T-helper 2 cell treated with Interferon-gamma antibody and Interleukin-4, amounts not matched to agents 5 μg/mL and 100 μg/mL, for 36 hours (primary cell): ENCODE measurements at places on chromosomes 7 and 10.

DNA sequence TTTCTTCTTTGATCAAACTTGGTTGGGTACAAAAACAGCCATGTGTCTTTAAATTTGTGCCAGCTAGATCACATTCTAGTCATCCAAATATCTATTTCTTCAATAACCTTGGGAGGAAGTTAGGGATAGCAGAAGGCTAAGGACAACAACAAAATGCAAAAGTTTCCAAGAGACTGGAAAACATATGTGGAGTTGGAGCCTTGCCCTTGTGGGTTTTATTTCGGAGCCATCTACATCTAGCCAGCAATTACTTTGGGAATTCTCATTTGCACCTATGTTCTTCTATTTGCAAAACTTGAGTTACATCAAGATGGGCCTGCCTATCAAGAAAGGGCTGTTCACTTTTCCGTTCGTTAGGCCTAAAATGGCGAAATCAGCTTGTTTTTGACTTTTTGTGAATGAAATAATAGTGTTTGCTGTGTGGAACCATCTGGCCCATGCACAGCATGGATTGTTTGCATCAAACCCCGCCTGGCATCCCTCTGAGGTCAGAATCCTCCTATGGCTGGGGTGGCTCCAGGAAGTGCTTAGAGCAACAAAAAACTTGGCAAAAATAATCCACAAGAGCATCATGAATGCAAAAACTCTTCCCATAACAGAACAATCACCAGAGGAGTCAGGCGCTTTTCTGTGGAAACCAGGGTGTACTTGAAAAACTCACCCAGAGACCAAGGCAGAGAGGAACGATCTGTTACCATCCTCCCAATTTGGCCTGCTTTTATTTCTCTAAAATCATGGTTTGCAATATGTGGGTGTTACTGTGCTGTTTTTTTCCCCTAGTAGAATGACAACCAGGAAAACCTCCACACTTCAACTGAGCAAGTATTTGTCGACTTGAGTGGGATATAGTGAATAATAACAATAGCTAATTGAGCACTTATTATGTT lies 36.2 kb upstream of the XPNPEP1 start:
- DNase-seq: no peak

- no peak for DNase-seq
Observed at GRCh38 chr10:101897633-101898032, 54.0 kb upstream of the KCNIP2 start.

DNA sequence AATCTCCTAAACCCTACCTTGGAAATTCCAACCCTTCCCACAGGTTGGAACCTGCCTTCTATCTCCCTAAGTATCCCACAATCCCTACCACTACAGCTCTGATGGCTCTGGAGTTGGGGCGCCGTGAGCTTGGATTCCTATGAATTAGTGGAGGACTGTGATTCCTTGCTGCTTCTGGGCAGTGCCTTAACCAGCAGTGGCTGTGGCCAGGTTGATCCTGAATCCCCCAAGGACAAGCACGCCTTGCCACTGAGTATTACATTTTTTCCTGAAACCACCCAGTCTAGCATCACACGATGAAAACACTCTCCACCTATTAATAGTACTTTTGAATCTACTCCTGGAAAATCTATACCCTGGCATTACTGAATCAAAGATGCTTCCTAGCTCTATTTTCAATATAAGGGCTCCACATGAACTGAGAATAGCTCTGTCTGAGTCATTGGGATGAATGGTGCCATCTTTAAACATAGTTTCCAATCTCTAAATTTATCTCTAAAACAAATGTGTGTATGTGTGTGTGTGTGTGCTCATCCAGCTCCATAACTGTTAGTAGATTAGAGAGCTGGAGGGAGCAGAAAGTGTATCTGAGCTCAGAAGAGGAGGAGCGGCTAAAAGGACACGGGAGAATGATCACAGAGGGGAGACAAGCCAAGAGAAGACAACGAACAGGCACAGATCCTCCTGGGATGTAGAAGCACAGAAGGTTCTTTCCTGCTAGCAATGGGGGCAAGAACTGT lies 11.9 kb upstream of the INPP5F start:
- DNase-seq: no peak

GRCh38 chr10:17643339-17643754 lies 604 bp upstream of the STAM start:
- no peak for DNase-seq

DNA sequence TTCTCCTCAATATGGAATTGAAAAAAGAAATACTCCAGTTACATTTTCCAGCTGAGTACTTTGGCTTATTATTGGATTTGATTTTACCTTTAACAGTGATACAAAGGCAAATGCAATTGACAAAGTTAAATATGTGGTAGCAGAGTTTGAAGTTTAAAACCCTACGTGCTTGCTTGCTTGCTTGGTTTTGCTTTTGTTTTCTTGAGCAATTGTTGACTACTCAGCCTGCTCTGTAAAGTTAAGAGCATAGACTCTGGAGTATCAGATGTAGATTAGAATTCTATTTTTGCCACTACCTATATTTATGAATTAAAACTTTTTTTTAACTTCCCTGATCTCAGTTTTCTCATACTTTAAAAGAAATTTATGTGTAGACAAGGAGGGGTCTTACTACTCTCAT lies 51.4 kb downstream of the PCDH15 start:
- DNase-seq: no peak

DNA sequence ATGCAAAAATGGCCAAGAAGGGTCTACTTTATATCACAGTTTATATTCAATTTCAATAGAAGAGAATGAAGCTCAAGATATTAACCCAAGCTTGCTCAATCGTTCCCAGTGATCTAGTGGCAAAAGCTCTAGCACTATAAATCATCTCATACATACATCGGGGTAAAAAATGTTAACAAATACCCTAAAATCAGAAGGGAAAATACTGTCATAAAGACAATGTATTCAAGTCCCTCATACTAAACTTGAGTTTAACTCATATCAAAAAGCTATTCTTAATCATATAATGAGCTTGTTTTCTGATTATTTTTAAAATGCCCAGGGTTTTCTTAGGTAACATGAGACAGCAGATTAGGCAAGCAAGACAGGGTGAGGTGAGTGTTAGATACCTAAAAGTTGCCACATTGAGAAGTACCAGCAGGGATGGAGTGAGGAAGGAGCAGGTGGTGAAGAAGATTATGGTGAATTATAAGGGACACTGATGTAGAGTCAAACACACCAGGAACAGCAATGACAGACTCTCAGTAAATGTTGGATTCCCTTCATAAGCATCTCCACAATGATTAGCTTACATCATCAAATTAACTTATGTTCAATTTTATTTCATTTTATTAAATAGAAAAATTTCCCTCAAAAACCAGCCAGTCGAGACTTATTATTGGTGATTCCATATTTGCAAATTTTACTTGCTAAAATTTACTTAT lies 46.2 kb downstream of the ELAPOR2 start:
- DNase-seq: no peak

DNA sequence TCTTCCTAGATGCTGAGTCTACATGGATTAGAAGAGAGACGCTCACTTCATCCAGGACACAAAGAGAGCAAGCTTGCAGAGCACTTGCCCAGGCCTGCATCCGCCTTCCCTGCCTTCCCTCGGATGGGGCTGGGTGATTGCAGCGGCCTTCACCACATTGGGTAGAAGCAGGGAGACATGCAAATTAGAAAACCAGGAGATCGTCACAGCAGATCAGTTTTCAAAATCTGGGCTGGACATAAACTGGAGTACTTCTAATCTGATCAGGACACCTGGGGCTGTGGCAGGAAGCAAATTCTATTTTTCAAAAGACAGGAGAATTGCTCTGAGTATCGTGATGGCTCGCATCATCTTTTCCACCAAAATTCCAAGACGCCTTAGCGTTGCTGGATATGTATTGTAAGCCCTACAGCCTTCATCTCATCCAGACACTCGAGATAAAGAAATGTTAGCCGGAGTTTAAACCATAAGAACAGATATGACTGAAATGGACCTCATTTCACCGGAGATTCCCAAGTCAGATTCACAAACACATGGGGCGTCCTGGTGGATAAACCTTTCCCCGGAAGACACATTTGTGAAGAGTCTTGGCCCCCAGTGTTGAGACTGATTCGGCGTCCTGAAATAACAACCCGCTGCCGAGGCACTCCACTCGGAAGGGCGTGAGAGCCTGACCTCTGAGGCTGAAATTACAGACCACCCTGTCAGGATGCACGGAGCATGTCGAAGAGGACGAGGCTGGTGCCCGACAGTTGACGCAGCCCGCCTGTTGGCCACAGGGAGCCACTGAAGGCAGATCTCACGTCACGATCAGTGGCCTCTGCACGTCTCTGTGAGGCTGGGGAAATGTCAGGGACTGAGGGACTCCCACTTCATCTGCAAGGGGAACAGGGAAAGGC lies 91.2 kb upstream of the PARD3 start:
- no peak for DNase-seq

- no peak for DNase-seq
Observed at GRCh38 chr10:82213784-82214183, 338.8 kb downstream of the NRG3 start.

GRCh38 chr10:76285012-76285411 lies 853.6 kb downstream of the LRMDA start:
- no peak for DNase-seq

DNA sequence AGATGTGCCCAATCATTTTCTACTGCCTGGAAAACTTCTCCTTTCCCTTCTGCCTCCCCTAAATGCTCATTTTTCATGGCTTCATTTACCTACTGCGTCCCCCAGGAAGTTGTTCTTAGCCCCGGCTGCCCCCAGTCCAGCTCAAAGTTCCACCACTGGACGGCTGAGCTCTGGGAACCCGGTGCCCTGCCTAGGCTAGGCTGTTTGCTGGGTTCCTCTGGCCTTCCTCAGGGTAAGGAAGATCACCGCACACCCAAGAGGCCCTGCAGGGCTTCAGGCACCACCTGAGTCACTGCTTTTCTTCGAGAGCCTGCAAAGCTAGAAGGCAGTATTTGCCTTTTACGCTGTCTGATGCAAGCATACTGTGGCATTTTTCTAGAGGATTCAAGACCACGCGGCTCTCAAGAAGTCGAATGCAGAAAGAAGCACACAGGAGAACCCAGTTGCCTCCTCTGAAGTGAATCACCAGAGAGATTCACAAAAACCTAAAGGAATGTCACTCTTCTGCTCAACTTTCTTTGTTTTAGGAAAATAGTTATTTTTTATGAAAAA lies 46.7 kb upstream of the ZMIZ1 start:
- DNase-seq: no peak

DNA sequence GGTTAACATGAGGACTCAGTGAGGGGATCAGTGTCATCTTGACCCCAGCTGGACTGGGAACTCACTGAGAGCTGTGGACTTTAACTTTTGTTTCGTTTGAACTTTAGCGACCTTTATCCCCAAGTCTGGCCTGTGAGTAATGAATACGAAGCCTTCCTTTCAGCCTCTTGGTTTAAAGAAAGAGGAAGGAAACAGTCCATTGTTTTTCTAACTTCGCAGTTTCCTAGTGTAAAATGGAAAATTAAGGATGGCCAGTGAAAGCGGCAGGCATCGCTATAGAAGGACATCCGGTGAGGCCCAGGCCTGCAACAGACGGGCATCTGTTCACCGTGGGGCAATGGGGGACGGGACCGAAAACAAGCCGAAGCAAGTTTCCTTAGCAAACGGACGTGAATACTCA lies 44.1 kb upstream of the ADO start:
- no peak for DNase-seq

DNA sequence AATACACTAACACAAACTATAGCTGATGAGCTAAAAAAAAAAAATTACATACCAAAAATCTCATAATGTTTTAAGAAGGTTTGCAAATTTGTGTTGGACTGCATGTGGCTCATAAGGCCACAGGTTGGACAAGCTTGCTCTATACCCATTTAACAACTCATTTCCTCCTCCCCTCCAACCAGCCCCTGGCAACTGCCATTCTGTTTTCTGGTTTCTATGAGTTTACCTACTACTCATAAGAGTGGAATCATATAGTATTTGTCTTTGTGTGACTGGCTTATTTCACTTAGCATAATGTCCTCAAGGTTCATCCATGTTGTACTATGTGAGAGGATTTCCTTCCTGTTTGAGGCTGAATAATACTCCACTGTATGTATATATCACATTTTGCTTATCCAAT lies 100.4 kb upstream of the ARHGAP21 start:
- no peak for DNase-seq

DNA sequence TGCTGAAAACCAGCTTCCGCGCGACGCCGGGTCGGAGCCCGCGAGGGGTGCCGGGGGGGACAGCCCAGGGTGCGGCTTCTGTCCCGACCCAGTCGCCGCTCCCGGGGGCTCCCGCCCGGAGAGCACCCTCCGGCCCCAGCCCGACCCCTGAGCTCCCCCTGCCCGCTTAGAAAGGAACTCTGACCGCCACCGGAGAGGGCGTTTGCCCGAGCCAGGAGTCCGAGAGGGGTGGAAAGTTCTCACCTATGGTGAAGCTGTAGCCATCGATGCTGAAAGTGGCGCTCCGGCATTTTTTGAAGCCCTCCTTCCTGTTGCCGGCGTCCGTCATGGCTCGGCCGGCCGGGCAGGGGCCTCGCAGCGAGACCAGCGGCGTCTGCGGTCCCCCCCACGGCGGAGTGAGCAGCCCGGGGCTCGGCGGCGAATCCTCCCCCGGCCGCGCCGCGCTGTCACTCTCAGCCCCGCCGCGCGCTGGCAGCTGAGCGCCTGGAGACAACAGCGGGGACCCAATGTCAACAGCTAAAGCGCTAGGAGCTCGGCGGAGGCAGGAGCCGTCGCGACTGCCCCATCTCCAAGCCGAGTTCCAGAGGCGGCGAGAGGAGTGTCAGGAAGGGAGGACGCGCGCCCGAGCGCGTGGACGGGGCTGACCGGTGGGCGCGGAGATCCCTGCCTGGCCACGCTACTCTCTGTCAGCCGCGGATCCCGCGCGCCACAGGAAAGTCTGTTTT lies 191.6 kb downstream of the LSM5 start:
- DNase-seq: no peak

DNA sequence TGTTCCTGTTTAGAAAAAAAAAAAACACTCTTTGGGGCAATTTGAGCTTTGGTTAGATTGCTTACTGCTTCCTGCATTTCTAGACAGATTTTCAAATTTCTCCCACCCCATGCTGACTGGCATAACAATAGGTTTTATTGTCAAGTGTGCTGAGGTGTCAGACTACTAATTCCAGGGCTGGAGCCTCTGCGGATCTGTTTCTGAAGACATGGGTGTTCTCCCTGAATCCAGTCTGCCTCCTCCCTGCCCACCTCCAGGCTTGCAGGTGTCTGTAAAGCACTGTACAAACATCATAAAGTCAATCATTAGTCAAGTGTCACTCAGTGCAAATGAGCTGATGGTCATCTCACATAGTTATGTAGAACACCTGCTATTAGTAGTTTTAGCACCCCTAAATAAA lies 292.4 kb downstream of the GATA3 start:
- DNase-seq: no peak

- DNase-seq: no peak
Observed at GRCh38 chr7:105759670-105760550, 116.5 kb downstream of the ATXN7L1 start.

DNA sequence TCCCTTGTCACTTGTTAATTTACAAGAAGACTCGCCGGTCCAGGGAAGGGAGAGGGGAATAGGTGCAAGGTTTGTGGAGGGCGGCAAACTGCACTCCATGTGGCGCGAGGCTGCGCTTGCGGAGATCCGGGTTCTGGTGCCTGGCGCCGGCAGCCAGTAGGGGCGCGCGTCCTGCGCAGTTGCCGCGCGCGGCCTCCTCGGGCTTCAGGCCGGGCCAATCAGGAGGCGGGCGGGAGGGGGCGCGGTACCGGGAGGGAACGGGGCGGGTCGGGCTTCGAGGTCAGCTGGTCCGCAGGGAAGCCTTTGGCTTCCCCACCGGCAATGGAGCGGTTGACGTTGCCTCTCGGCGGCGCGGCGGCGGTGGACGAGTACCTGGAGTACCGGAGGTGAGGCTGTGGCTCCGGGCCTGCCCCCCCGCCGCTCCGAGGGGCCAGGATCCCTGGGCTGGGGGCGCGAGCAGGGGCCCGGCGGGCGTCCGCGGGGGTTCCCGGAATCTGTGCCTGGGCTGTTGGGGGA lies at the start of gene FAM221A:
Gene FAM221A (plus strand): TSS at position 302 of the 516 bp plus-strand sequence. CDS start 20 bp downstream, at position 322.
- DNase-seq: peak; percentile 77
